Right renal cortex interstitium (tissue), 3 donors: ENCODE measurements at places on chromosomes 7 and 10. TPM values are rescaled to one million over a fixed set of nuclear protein-coding genes. Genes with fewer than 3 reads are reported as not detected.

DNA sequence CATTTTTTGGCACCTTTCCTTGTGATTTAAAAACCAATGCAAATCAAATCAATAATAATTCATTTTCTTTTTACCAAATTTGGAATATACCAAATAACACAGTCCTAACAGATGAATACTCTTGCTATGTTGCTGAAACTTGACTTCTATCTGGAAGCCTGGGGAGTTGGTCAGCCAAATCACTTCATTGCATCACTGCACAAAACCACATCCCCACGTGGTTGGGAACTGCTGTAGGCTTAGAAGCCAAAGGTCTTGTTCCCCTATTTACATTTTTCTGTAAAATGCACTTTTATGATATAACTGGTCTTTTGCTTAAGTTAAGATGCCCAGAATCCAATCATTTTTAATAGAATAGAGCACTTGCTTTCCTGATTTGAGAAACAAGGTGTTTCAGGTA lies 15.2 kb downstream of the GPR85 start:
- no peak for DNase-seq

GRCh38 chr10:88392222-88392621 lies 190.9 kb downstream of the RNLS start:
- DNase-seq = no peak

DNA sequence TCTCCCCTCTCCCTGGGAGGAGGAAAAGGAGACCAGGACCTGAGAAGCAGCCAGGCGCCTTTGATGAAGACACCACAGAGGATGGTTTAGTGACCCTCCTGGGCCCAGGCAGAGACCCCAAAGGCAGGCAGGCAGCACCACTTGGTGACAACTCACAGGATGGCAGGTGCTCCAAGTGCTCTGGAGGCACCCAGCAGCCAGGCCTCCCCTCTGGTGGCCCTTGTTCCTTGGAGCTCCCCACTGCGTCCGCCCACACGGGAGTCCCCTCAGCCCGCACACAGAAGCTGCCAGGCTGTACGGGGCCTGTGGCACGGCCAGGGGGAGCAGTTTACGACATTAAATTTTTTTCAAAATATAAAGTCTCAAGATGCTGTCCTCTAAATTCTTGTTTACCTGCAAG lies 607.1 kb upstream of the FOXK1 start:
- no peak for DNase-seq

GRCh38 chr10:79984851-79985250 lies 35.9 kb upstream of the SFTPD start:
- no peak for DNase-seq

SPDYE1 gene
- polyA plus RNA-seq = 0.39 TPM

GRCh38 chr10:72069751-72070526 lies 18.4 kb downstream of the SPOCK2 start:
- DNase-seq = no peak

WIPF3 gene
- 5.0 TPM for polyA plus RNA-seq

DNA sequence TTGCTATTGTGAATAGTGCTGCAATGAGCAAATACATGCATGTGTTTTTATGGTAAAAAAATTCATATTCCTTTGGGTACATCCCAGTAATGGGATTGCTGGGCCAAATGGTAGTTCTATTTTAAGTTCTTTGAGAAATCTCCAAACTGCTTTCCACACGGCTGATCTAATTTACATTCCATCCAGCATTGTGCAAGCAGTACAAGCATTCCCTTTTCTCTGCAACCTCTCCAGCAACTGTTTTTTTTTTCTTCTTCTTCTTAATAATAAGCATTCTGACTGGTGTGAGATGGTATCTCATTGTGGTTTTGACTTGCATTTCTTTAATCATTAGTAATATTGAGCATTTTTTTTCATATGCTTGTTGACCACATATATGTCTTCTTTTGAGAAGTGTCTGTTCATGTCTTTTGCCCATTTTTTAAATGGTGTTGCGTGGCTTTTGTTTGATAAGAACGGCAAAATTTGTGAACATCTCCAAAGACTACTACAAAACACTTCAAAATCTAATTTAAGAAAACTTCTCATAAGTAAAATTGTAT lies 136.1 kb upstream of the MYO3A start:
- DNase-seq = no peak

ZP3 gene
- polyA plus RNA-seq = 2.1 TPM

DNA sequence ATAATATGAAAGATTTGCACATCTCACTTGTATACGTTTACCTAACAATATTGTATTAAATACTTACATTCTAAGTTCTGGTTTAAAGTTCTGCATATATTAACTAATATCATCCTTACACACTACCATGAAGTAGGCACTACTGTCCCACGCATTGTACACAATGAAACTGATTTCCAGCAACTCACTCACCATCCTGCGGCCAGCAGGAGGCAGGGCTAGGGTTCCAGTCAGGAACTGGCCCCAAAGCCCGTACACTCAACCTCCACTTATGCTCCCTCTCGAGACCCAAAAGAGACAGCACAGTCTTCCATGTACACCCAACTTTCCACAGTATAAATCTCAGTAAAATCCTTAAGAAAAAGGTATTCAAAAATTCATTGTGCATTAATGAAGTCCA lies 41.4 kb downstream of the GRID1 start:
- no peak for DNase-seq

- DNase-seq = no peak
Measured at GRCh38 chr10:69397972-69398371, 18.7 kb downstream of the TACR2 start.

HOXA13 gene
- polyA plus RNA-seq = 0.06 TPM

- no peak for DNase-seq
Measured at GRCh38 chr10:113907166-113907565, 52.7 kb downstream of the NHLRC2 start.

TSPAN13 gene
- 30.3 TPM for polyA plus RNA-seq

DNA sequence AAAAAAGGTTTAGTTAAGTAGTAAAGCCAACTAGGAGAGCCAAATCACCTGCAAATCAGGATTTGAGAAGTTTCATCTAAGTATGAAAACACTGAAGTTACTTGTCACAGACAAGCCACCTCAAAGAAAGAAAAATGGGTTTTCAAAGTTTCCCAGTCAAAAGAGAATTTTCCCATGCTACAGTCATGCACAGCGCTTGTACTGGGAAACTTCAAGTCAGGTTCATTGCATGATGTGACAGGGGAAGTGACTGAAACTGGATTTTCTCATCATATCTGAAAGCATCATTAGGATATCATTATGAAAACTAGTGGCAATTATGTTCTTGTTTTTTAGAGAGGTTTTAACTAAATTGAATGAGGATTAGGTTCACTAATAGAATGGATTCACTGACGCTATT lies 167.0 kb downstream of the SGMS1 start:
- no peak for DNase-seq

IRF5 gene
- 6.9 TPM for polyA plus RNA-seq

RBM20 gene
- polyA plus RNA-seq = 4.7 TPM

DNA sequence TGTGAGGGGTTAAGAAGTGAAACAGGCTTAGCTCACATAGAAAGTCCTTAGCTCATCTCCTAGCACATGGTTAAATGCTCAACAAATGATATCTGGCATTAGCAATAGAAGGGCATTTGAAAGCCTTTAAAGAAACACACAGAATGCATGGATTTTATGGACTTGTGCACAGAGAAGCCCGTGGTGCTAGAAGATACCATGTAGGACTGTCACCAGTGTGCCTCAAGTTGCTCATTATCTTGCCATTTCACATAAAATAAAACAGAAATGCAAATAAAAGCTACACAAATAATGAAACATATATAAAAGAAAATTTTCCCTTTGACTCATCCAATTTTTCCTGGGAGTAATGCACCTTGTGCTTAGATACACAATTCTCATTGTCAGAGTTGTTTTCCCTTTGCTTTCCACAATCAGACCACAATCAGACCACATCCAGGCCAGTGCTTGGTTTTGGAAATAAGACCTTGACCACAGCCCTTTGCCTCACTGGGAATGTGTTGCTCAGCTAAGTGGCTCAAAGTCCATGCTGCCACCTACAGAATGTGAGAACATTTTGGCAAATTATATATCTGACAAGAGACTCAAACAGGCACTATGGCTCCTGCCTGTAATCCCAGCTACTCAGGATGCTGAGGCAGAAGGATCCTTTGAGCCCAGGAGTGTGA lies 9.5 kb upstream of the WDR11 start:
- DNase-seq = no peak

DNA sequence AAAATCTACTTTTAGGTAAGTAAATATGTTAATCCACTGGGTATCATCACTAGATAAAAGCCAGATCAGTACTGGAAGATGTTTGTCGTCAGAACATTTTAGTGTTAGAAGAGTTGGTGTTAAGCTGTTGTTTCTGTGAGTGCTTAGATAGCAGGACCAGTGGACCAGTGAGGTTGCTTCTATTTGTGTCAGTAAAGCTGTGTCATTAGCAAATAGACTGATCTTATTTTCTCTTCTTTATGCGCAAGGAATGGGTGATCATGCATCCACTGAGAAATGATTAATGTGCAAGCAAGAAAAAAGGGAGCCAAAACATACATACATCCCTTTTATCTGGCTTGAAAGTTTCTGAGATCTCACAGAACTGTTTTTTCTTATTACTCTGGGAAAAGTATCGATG lies 42.6 kb downstream of the EXOC4 start:
- no peak for DNase-seq

DNA sequence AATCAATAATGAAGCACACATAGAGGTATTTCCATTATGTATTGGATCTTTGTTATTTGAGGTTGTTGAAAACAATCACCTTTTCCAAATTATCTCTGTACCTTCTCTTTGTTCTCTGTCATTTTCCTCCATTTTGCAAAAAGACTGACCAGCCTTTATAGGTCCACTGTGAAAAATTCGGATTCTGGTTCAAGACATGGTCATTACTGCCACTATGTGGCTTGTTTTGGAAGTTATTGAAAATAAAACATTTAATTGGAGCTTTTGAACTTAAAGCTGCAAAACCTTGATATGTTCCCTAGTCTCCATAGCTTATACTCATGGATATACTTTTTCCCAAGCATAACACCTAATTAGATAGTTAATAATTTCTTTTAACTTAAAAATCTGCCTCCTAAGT lies 1094.4 kb downstream of the NRG3 start:
- no peak for DNase-seq

GRCh38 chr10:44240584-44241205 lies 144.2 kb downstream of the CXCL12 start:
- no peak for DNase-seq
